HAP-1 (cell line): ENCODE measurements at places on chromosomes 12 and 14.

GRCh38 chr14:88340357-88340756, 17.3 kb upstream of the KCNK10 start:
- DNase-seq: no peak

GRCh38 chr14:30872602-30873001, 1.8 kb upstream of the COCH start:
- no peak for DNase-seq

GRCh38 chr12:27967551-27968054, 4.9 kb downstream of the PTHLH start:
- DNase-seq: no peak

DNA sequence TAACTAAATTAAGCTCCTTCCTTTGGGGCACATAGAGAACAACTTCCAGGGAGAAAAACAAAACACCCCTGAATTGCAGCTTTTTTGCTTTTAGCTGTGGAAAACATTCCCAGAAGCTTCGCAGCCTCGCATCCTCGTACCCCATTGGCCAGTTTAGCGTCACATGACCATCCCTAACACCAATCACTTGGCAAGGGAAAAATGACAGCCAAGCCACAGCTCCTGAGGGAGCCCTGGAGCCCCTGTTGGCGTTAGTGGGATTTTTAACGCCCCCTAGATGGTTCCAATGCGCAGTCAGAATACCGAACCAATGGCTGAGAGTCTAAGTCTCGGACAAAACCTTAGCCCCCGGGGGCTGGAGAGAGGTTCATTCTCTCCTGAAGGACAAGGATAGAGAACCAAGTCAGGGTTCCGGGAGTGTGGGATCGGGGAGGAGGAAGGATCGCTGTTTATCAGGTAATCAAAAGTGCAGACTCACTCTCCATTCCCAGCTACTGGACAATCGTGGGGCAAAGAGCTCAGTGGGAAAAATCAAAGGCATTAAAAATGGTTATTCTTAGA, 135.6 kb upstream of the HIF1A start:
- DNase-seq: no peak

DNA sequence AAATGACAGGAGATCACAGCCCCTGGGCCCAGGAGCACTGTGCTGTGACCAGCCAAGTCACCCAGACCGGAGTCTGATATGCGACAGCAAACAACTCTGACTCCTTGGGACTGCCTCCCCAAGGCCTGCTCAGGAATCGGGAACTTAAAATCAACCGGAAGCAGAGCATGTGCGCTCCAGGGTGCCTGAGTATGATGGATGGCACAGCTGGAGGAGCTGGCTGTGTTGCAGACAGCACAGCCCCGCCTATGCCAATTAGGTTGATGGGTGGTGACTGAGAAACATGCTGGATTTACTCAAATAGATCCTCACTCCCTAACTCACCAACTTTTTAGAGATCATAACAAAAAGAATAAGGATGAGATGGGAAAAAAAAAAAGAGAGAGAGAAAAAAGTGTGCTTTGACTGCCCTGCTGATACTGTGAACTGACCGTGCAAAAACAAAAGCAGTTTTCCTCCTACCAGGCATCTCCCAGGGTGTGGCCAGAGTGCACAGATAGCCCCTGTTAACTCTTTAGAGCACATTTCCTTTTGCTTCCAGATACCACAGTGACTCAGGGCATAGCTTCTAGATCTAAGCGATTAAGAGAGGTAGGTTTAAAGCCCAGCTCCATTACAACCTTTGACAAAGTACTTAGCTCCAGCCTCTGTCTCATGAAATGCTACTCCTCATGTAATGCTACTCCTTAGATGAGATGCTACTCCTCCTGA, 27.4 kb upstream of the STON2 start:
- DNase-seq: no peak

DNA sequence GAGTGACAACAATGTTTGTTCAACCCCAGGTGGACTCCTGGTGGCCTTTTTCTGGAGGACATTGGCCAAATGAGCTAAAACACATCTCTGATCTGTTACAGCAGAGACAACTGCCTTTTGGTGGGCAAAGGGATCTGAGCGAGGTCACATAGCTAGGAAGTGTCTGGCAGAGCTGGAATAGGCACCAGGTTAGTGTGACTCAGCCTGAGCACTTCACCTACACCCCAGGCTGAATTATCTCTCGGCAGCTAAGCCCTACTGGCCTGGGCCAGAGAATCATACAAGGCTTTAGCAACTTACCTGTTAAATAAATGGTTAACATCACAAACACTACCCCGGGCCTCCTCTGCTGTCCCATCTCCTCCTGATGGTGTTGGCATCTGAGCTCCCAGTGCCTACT, 50.2 kb upstream of the HSPB8 start:
- no peak for DNase-seq

GRCh38 chr12:132559652-132560363, 50.6 kb downstream of the LRCOL1 start:
- DNase-seq: peak; percentile 77

GRCh38 chr12:103589517-103589916, 2.4 kb downstream of the STAB2 start:
- no peak for DNase-seq

DNA sequence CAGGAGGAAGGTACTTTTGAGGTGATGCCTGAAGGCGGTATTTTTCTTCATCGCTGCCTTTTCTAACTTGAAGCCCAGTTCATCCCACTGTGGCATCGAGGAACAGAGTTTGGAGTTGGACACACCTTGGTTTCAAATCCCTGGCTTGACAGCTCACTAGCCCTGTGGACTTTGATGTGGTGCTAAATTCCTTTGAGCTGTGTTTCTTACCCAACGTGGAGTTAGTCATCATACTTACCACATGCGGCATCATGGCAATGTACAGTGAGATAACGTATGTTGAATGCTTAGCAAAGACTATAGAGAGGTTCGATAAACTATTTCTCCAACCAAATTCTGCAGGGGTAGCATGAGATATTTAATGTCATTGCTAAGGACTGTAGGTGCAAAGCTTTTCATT, 3.4 kb downstream of the PLEKHG3 start:
- DNase-seq: no peak
